GM12891 (cell line): ENCODE measurements at places on chromosomes 2 and 18.
A peak's percentile ranks its signal among the peaks of the same experiment; 100 is the strongest.

DNA sequence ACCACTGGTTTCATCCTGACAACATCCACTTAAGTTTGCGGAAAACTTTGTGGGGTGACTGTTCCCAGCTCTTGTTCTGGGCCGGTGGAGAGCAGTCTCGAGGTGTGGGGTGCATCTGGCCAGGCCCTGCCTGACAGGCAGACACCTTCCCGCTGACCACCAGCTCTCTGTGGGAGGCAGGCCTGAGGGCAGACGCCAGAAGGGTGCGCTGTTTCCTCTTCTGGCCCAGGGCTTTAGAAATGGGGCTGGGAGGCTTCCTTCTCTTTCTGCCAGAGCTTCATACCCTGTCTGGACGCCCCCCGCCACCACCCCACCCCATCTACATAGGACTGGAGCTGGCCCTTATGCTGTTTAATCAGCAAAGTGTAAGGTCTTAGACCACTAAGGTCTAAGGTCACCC, 263.8 kb downstream of the LOXHD1 start:
- no peak for DNase-seq

DNA sequence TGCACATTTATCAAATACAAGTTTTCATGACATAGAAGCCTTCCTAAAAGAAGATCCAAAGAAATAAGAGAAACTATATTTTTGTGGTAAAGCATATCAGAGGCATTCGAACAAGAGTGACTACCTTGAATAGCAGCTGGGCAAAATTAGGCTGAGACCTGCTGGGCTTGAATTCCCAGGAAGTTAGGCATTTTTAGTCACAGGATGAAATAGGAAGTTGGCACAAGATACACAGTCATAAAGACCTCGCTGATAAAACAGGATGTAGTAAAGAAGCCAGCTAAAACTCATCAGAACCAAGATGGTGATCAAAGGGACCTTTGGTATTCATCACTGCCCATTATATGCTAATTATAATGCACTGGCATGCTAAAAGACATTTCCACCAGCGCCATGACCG, 1302.3 kb upstream of the NRXN1 start:
- DNase-seq, result no peak

GRCh38 chr2:223989856-223990232, 32.6 kb downstream of the MRPL44 start:
- no peak for DNase-seq

- DNase-seq, result no peak
Measured at GRCh38 chr2:37820471-37820986, 104.6 kb upstream of the RMDN2 start.

DNA sequence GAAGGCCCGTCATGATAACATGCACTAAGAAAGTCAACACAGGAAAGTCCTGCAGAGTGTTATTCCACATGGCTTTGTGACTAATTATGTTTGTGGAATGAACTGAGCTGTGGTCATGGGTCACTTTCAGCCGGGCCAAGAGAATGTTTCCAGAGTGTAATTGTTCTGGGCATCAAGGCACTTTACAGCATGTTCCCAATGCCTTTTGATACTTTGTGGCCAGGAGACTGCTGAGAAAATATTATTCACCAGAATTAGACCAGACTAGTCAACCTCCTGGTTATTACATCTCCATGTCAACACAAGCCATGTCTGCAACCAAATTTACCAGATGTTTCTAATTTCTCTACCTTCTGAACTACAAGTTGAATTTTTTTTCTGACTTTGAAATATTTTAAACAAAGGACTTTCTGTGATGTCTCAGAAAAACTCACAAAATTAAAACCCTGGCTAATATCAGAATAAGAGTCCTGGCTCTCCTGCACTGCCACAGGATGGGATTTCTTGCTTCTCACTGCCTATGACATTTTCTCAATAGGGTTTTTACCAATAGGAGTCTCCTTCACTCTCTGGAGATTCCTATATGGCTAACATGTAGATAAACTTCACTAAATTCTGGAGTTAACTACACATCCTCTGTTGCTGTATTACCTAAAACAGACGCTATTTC, 90.6 kb upstream of the WDR75 start:
- DNase-seq, result no peak

DNA sequence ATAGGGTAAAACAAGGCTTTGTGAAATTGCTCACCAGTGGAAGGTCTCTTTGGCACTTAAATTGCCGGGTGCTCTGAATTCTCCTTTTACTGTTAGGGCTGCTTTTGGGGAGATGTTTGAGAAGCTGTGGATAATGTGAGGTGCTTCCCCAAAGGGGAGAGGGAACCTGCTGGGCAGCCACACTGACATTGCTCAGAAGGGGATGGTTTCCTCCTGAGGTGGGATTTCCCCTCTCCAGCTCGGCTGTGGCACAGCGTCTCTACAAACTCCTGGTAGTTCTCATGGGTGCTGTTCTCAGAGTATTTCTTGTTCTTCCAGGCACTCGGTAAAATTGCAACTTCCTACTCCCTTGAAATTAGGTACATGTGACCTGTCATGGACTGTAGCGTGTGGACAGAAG, 124.2 kb downstream of the LPIN1 start:
- DNase-seq, result no peak

GRCh38 chr2:42102591-42103450, 55.0 kb downstream of the PKDCC start:
- DNase-seq, result no peak

GRCh38 chr2:117308861-117309770, 505.4 kb upstream of the DDX18 start:
- no peak for DNase-seq

GRCh38 chr2:234425639-234426603, 71.0 kb downstream of the ARL4C start:
- no peak for DNase-seq

GRCh38 chr18:8858888-8859511, 153.6 kb downstream of the MTCL1 start:
- DNase-seq, result no peak

DNA sequence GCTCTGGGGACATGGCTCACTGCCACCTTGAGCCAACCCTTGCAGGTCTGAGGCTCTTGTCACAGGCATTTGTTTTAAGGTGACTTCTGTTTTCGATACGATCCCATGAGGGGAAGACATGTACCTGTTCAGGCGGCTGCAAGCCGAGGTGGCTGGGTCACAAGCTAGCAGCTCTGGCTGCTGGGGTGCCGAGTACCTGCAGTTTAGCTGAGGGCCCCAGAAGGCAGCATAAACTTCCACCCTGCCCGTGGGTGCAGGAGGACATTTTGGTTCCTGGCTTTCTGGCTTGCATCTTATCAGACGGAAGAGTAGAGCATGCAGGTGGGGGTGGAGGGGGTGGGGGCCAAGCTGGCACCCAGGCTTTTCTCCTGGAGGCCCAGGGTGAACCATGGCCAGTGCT, 28.4 kb downstream of the COA5 start:
- DNase-seq, result no peak

GRCh38 chr2:172402198-172402597, 25.2 kb upstream of the ITGA6 start:
- DNase-seq, result no peak

DNA sequence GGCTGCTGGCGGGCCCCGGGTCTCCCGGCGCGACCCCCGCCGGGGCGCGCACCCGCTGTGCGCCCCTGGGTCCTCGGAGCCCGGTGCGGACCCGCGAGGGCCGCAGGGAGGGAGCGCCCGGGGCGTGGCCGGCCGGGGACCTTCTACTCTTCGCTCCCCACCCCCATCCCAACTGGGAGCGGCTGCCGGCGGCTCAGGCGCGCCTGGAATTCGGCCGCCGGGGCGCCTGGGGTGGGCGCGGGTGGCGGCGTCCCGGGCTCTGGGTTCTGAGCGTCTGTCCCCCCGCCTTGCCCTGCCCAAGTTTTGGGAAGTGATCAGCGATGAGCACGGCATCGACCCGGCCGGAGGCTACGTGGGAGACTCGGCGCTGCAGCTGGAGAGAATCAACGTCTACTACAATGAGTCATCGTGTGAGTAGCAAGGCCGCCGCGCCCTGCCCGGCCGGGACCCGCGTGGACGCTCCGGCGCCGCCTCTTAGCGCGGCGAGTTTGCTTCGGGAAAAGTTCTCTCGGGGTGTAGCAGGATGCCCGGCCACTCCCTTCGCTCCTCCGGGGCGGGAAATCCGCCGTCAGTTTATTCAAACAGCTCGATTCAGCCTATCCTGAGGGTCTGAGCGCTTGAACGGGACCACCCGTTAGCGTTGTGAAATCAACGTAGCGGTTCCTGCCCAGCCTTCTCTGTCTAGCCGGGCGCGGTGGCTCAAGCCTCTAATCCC, 502 bp downstream of the TUBB6 start:
- peak; percentile 62 for DNase-seq

GRCh38 chr2:239300242-239300641, 100.6 kb downstream of the HDAC4 start:
- DNase-seq, result no peak

DNA sequence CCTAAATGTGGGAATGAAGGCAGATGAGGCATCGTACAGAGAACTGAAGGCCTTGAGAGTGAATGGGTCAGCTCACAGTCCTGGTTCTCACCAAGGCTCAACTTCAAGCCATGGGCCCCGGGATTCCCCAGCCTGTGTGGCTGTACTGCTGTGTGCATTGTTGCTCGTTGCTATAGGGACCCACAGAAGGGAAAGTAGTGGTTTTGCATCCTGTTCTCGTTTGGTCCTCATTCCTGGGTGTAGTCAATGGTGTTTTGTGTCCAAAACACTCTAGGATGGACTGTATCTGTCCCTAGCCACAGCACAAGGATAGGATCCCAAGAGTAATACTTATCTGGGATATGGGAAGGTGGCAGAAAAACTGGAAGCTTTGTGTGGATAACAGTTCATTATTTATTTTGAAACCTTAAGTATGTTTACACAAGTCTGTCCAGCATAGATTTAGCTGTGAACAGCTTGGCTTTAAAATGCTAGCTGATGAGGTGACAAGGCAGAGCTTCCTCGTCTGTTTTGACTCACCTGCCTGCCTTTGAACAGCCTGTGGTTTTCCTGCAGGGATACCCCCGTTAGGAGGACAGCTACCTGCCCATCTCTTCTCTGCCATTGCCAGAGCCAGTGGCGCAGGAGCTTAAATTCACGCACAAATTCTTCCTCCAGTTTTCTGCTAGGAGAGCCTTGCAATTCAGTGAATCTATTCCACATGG, 85.0 kb downstream of the WDSUB1 start:
- peak; percentile 64 for DNase-seq

- DNase-seq, result no peak
Measured at GRCh38 chr2:192277494-192278109, 82.9 kb upstream of the TMEFF2 start.

DNA sequence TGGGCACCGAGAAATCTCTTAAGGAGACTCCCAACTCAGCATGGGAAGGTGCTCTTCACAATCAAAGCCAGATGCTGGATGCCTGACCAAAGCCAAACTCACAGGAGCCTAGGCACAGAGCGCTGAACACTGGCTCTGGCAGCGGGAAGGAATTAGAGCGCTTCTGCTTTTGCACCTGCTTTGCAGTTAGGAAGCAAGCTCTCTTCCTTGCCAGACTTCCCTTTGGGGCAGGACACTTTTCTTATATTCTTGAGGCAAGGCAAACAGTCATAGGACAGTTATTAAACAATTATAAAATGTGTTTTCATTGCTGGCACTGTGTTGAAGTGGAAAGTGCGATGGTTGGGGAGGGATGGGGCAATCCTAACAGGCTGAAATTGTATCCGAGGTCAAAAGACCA, 79.6 kb upstream of the DNMT3A start:
- DNase-seq, result no peak

GRCh38 chr18:68035774-68036522, 519.4 kb upstream of the DSEL start:
- DNase-seq, result no peak

DNA sequence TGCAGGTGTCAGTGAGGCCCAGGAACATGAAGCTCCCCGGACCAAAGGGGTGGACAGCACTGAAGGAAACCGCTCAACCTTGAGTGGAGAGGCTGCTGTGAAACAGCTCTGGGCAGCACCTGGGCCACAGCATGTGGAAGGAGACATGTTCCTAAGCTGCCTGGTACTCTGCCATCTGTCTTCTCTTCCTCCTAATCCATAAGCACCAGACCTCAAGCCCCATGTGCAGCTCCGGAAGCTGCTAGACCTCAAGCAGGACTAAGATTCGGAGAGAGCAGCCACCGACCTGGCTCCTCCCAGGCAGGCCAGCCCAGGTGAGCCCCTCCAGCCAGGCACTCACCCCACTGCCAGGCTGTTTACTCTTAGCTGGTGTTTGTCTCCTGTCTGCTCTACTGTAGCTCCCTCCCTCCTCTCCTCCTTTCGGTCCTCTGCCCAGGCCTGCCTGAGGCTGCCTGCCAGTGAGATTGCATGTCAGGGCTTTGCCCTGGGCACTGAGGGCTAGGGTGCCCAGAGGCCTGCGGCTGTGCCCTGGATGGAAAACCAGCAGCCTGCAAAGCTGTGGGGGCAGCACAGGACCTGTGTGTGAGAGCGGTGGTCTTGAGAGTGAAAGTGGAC, 53.7 kb downstream of the BCL11A start:
- DNase-seq, result no peak

DNA sequence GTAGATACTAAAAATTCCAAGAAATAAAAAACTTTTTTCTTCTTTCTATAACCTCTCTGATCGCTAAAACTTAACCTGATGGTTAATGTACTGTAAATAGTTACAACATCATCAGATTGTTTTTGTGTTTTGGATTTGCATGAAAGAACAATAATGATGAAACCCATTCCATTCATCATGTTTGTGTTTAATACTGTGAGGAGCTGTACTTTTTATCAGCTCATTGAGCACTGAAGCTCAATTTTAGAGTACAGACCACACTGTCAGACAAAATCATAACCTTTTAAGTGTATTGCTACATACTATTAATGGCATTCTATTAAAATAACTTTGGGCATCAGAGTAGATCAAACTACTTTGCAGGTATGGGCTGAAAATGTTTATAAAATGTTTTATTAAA, 14.8 kb upstream of the BBS5 start:
- DNase-seq, result no peak

GRCh38 chr2:206981086-206981674, 41.9 kb downstream of the CPO start:
- DNase-seq, result no peak

GRCh38 chr2:134293719-134294537, 40.1 kb downstream of the MGAT5 start:
- DNase-seq, result no peak

- no peak for DNase-seq
Measured at GRCh38 chr2:225090746-225091145, 48.5 kb upstream of the DOCK10 start.

GRCh38 chr2:137357634-137358033, 592.3 kb downstream of the THSD7B start:
- DNase-seq, result no peak
